ENCODE measurements at places on chromosomes 4 and X. TPM values are rescaled to one million over a fixed set of nuclear protein-coding genes. Genes with fewer than 3 reads are reported as not detected.
A peak's percentile ranks its signal among the peaks of the same experiment; 100 is the strongest.

DNA sequence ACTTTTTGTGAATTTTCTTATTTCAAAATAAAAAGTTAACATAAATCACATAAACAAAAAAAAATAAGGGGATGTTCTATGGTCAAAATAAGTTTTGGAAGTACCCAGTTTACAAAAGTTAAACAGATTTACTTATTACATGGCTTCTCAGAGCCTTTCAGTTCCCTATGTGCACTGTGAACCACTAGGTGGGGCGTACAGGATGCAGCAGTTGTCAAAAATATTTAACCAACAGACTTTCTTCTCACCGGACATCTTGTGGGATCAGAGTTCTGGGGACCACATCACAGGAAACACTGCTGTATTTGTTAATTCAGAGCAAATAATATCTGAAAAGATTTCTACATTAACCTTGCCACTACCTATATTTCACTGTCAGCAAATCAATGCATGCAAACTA is 74.1 kb downstream of the SMARCA1 start:
- no peaks in the 10 kb centered on the region for H3K27me3 ChIP-seq
- DNase-seq: no peak

DNA sequence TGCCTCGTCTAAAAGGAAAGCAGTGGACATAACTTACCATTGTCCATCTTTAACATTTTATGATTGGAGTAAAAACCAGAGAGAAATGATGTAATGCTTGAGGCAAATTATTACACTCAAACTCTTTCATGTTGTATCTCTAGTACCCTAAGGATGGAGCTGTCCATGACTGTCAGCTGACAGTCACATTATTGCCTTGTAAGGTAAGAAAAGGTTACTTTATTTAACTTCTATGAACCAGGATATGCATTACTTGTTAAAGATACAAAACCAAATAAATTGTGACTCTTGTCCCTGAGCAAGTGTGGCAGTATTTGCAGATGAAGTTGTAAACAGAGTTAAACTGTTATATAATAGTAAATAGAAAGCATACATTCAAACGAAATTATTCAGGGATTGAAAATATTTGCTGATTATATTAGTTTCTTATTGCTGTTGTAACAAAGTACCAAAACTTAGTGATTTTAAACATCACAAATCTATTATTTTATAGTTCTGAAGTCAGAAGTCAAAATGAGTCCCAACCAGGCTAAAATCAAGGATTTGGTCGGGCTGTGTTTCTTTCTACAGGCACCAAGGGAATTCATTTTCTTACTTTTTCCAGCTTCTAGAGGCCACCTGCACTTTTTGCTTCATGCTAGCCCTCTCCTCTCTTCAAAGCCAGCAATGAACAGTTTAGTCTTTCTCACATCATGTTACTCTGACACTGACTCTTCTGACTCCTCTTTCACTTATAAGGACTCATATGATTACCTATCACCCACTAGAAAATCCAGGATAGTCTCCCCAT is 113.8 kb downstream of the CEP44 start:
- no peaks in the 10 kb centered on the region for H3K36me3 ChIP-seq
- no peaks in the 10 kb centered on the region for H3K4me1 ChIP-seq
- no peak overlapping the region for H3K4me3 ChIP-seq
- H3K27ac ChIP-seq: no peak overlapping the region

- H3K27me3 ChIP-seq: no peaks in the 10 kb centered on the region
- H3K27ac ChIP-seq: no peak overlapping the region
- H3K36me3 ChIP-seq: peaks cover 8% of the 10 kb centered on the region
- H3K4me1 ChIP-seq: peaks cover 6% of the 10 kb centered on the region
- DNase-seq: no peak
- peak overlapping the region; percentile 87 for H3K4me3 ChIP-seq
These were observed 2.3 kb downstream of the FHDC1 start for GRCh38 chr4:152938237-152938947.

GRCh38 chr4:183321079-183321478 is 1.0 kb upstream of the CLDN22 start:
- H3K4me1 ChIP-seq: no peaks in the 10 kb centered on the region
- H3K27me3 ChIP-seq: no peaks in the 10 kb centered on the region
- H3K27ac ChIP-seq: no peak overlapping the region
- peaks cover 31% of the 10 kb centered on the region for H3K36me3 ChIP-seq

GRCh38 chr4:1359144-1359501 is 12.1 kb downstream of the UVSSA start:
- no peaks in the 10 kb centered on the region for H3K27me3 ChIP-seq
- no peak overlapping the region for H3K4me3 ChIP-seq
- no peak overlapping the region for H3K27ac ChIP-seq

GRCh38 chr4:16573739-16574138 is 324.7 kb downstream of the LDB2 start:
- H3K4me1 ChIP-seq: no peaks in the 10 kb centered on the region
- no peaks in the 10 kb centered on the region for H3K27me3 ChIP-seq
- H3K27ac ChIP-seq: no peak overlapping the region
- DNase-seq: no peak

- peaks cover 40% of the 10 kb centered on the region for H3K36me3 ChIP-seq
- no peaks in the 10 kb centered on the region for H3K27me3 ChIP-seq
- DNase-seq: no peak
- no peak overlapping the region for H3K27ac ChIP-seq
- H3K4me1 ChIP-seq: no peaks in the 10 kb centered on the region
- H3K4me3 ChIP-seq: no peak overlapping the region
These were observed 22.1 kb downstream of the ANAPC10 start for GRCh38 chr4:145075742-145076468.

GRCh38 chrX:56792270-56793111 is 63.4 kb downstream of the NBDY start:
- DNase-seq: no peak
- no peak overlapping the region for H3K27ac ChIP-seq
- no peaks in the 10 kb centered on the region for H3K27me3 ChIP-seq

DNA sequence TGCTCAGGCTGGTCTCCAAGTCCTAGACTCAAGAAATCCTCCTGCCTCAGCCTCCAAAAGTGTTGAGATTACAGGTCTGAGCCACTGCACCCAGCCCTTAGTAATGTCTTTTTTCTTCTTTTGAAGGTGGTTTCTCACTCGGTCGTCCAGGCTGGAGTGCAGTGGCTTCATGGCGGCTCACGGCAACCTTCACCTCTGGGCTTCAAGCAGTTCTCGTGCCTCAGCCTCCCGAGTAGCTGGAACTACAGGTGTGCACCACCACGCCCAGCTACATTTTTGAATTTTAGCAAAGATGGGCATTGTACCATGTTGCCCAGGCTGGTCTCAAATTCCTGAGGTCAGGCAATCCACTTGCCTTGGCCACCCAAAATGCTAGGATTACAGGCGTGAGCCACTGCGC is 32.3 kb upstream of the ASMTL start:
- no peak overlapping the region for H3K4me3 ChIP-seq
- H3K27me3 ChIP-seq: no peaks in the 10 kb centered on the region

DNA sequence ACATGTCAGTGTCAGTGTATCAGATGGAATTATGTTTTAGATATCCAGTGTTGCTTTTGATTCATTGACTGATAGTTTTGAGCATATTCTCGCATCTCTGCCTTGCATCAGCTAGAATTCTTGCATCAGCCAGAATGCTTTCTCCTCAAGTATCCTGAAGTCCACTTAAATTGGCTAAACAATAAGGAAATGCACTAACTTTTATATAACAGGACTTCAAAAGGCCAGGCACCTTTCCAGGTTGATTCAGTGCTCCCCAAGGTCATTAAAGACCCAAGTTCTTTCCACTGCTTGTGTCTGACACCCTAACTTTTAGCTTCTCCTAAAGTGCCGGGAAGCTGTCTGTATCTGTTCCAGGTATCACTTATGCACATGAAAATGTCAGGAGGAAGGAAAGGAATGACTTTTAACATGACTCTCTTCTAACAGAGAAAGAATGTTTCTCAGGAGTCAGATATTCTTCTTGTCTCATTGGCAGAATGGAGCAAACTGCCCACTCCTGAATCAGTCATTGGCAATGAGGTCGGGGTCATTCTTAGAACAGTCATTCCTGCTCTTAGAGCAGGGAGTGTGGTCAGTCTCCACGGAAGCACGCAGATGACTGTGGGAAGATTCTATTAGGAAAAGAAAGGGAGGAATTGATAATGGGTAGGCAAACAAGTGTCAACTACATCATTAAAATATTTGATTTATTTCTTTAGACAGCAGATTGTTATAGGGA is 92.9 kb upstream of the TLL1 start:
- H3K27ac ChIP-seq: no peak overlapping the region
- 0 out of 2 replicates have a peak, but pooled peaks cover 2% of the 10 kb centered on the region for H3K4me1 ChIP-seq
- H3K36me3 ChIP-seq: no peaks in the 10 kb centered on the region
- DNase-seq: no peak

DNA sequence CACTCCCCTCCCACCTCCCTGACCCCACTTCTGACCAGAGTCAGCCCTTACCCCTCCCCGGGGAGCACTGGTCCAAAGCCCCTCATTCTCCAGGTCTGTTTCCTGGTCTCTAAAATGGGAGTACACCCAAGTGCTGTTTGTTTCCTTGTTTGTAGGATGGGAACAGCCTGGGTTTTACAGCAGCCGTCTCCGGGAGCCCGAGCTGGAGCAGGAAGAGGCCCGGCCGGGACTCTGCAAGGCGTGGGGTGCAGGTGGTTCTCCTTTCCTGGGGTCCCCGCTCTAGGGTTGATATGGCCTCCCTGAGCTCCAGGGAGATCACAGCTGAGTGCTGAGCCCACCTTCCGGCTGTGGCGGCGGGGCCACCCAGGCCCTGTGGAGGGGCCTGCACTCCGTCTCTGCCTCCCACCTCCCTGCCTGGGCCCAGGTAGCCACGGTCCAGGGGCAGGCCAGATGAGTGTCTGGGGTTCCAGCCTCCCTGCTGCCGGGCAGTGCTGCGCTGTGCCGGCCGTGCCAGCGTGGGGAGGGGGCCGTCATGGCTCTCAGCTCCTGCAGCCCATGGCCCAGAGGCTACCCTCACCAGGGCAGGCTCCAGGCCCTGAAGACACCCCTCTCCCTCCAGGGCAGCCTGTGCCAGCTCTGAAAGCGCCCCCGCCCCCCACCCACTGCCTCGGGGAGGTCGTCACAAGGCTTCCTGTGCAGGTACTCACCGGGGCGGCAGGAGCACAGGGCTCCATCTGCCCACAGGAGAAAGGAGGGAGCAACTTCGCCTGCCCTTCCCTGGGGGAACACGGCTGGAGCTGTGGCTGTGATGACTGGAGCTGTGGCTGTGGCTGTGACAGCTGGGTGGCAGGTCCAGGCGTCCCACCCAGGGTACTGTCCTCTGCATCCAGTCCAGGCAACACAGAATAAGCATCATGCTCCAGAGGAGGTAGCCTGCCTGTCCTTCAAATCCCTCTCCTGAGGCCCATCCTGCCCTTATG is 98.8 kb downstream of the ADRA2C start:
- no peaks in the 10 kb centered on the region for H3K36me3 ChIP-seq
- H3K4me3 ChIP-seq: no peak overlapping the region
- peaks cover 9% of the 10 kb centered on the region for H3K4me1 ChIP-seq
- no peaks in the 10 kb centered on the region for H3K27me3 ChIP-seq

GRCh38 chr4:39324446-39324845 is 41.7 kb downstream of the RFC1 start:
- no peaks in the 10 kb centered on the region for H3K4me1 ChIP-seq
- H3K4me3 ChIP-seq: no peak overlapping the region
- H3K27me3 ChIP-seq: no peaks in the 10 kb centered on the region
- H3K36me3 ChIP-seq: peaks cover 48% of the 10 kb centered on the region
- H3K27ac ChIP-seq: no peak overlapping the region
- DNase-seq: no peak

GRCh38 chrX:103626855-103627254 is 1.9 kb upstream of the TCEAL1 start:
- H3K27ac ChIP-seq: no peak overlapping the region
- H3K27me3 ChIP-seq: no peaks in the 10 kb centered on the region
- no peak overlapping the region for H3K4me3 ChIP-seq
- H3K36me3 ChIP-seq: no peaks in the 10 kb centered on the region

DNA sequence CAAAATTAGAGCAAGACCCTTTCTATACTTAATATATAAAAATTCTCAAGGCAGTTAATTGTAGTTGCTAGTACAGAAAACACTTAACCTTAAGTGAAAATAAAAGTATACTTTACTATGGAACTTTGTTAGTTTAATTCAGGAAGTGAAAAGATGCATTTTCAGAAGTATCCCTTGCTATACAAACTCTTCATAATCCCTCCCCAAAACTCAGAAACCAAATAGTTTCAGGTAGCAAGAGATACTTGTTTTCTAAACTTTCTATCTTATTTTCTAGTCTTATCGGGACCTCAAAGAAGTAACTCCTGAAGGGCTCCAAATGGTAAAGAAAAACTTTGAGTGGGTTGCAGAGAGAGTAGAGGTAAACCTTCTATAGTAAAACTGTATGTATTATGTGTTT is 14.3 kb downstream of the PAICS start:
- peaks cover 96% of the 10 kb centered on the region for H3K36me3 ChIP-seq
- no peaks in the 10 kb centered on the region for H3K27me3 ChIP-seq
- DNase-seq: no peak

GRCh38 chrX:7083468-7084396 is 63.8 kb upstream of the STS start:
- no peaks in the 10 kb centered on the region for H3K36me3 ChIP-seq
- H3K27ac ChIP-seq: no peak overlapping the region
- no peak overlapping the region for H3K4me3 ChIP-seq
- DNase-seq: no peak
- H3K27me3 ChIP-seq: no peaks in the 10 kb centered on the region
- no peaks in the 10 kb centered on the region for H3K4me1 ChIP-seq

DNA sequence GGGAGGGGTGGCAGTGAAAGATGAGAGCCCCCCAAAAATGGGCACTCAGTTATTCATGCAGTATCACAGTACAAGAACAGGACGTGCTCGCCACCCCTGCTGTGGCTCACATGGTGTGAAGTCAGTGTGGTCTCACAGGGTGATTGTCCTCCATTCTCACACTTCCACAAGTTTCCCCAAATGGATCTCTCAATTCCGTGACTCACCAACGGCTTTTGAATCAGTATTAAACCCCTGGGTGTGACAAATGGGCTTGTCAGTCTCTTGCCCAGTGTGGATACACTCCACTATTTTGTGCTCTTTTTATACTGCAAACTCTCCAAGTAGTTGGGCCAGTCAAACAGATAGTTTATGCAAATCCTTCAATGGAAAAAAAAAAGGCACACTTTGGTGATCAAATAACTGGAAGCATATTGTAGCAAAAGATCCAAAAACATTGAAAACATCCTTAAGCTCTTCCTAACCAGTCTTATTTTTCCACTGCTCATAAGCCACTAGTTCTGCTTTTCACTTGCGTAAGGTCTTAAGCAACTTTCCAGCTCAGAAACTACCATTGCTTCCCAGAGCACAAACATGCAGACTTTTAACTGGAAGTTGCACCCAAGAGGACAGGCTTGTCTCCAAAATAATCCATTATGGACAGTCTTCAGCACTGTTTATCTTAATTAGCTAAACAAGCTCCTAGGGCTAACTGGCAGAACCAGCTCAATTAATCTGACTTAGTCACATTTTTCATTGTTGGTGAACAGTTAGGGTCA is 365.7 kb downstream of the PPP3CA start:
- no peaks in the 10 kb centered on the region for H3K27me3 ChIP-seq
- no peak overlapping the region for H3K27ac ChIP-seq
- DNase-seq: no peak
- H3K36me3 ChIP-seq: no peaks in the 10 kb centered on the region
- H3K4me3 ChIP-seq: no peak overlapping the region
- H3K4me1 ChIP-seq: peaks cover 2% of the 10 kb centered on the region

The ZNF141 gene
- total RNA-seq: 42.1 TPM

The ADH1A gene
- total RNA-seq: not detected

The PCDH7 gene
- 18.0 TPM for total RNA-seq

The SRPK3 gene
- not detected for total RNA-seq

The TEX11 gene
- total RNA-seq: 0.24 TPM

The SUPT20HL1 gene
- not detected for total RNA-seq

The BGN gene
- 1.2 TPM for total RNA-seq
